ENCODE measurements at places on chromosomes 2 and 18.
A peak's percentile ranks its signal among the peaks of the same experiment; 100 is the strongest.

DNA sequence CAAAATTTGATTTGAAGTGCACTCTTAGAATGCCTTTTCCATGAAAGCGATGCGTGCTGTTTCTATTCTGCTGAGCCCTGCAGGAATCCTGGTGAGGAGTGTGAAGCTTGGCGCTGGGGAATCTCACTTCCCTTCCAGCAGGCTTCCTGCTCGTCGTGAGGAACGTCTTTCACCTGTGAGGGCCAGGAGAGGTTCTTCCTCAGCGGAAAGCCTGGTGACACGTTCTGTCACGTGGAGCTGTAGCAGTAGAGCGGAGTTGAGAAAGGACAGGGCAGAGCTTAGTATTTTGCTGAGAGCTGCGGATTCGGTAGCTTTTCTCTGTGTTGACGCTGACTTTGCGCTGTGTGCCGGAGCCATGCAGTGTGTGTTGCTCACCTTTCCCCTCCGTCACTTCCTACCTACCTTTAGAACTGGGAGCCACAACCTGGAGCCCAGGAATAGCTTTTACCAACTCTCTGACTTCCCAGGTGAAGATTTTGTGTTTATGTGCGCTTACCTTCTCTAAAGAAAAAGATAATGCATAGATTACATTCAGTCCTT is 294.8 kb downstream of the PTGR3 start:
- no peak for DNase-seq

DNA sequence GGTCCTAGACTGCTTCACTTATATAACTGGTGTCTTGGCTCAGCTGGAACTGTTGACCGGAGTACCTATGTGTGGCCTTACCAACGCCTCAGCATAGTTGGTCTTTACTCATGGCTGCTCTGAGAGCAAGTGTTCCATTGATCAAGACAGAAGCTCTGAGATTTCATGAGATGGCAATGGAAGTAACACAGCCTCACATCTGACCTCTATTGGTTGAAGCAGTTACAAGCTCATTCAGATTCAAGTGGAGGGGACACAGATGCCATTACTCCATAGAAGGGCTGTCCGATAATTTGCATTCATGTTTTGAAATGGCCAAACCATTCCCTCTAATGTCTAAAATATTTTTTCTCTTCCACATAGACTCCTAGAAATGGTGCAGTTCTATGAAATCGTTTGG is 46.4 kb upstream of the STK39 start:
- DNase-seq, result no peak

- no peak for DNase-seq
These were observed 60.8 kb downstream of the NCKAP1 start for GRCh38 chr2:182977463-182977862.

- DNase-seq, result peak; percentile 21
These were observed 90.3 kb upstream of the SESTD1 start for GRCh38 chr2:179354739-179355537.

DNA sequence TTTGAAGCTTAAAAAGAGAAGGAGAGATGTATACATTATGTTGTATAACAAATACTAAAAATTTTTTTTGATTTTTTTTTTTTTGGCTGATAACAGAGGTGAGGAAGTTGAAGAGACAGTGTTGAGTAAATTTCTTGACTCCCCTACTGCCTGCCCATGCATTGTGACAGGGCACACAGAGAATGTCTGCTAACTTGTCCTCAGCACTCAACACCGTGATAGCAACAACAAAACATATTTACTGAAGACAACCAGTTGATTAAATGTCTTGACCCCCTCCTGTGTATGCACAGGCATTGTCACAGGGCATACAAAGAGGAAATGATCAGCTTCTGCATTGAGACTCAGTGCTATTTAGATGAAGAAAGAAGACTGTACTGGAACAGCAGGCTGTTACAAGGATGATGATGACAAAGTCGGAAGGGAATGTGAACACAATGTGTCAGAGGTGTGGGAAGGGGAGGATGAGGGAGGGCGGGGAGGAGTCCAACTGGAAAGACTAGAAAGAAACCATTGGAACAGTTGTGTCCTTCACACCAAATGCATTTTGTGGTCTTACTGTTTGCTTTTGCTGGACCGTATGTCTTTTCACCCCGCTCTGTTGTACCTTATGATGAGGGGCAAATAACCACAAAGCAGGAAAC is 89.5 kb downstream of the CERS6 start:
- DNase-seq, result peak; percentile 45

DNA sequence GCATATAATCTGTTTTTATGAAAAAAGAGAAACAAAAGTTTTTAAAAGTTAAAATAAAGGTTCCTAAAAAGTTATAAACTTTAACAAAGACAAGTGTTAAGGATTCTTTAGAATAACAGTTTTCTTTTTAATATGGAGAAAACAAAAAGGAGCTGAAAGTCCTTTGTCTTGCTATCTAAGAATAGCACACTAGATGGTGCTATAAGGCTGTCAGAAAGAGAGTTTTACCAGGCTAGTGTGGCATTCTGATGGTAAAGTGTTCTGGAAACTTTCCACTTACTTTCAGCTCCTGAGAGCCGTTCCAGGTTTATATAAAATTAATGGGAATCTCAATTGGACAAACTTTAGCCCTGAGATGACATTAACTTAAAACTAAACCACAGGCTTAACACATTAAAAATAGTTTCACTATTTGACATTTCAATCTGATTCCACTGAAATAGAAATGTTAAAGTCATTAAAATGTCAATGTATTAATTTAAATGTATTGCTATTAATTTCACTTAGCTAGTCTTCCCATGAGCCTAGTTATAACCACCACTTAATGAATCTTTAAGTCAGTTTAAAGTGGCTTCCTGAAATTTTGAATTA is 3.7 kb downstream of the FBXO48 start:
- DNase-seq, result peak; percentile 64

- no peak for DNase-seq
These were observed 684.6 kb upstream of the SOX11 start for GRCh38 chr2:5007596-5007995.

- no peak for DNase-seq
These were observed 152.8 kb downstream of the B3GNT2 start for GRCh38 chr2:62348700-62349099.

DNA sequence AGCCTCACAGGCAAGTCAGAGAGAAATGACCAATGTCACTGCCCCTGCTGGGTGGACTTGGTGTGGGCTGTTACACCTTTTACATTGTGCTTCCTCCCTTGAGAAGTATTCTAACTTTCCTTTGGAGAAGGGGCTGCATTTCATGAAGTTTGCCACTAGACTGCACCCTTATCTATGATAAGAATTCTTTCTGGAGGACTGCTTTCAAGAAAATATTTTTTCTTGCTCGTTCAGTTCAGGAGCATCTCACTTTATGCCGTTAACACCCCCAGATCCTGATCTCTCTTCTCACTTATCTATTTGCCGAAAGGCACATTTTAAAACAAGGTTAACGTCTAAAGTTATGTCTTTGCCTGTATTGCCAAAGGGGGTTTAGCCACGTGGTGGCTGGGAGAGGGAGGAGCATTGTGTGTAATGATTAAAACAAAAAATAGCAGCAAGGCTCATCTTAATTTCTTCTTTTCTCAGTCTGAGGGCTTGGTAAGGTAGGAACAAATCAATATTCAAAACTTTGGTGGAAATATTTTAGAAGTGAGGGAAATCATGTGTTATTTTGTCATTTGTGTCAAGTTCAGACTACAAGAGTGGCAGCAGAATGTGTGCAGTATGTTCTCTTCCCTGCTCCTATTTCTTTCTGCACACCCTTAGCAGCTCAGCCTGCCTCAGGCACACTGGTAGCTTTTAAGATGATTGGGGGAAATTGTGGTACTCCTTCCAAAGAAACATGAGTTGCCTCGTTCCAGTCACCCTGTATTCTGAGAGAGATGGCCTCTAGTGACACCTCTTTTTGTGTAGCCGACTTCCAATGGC is 1.6 kb upstream of the IGFBP5 start:
- DNase-seq, result no peak

DNA sequence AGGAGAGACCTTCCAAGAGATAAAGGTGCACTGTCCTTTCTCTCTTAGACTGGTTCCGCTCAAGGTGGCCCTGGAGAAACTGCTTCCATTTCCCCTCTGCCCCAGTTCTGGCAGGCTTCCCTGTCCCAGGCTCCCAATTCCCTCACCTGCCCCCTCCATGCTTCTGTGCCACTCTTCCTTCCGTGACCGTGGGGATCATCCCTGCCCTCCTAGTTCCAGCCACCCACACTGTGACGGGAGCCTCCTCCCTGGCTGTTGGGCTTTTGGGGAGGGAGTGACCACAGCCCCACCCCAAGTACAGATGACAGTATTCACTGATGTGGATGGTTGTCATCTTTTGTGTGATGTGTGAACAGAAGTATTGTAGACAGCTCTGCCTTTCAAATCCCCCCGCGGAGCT is 2.8 kb downstream of the IMPA2 start:
- DNase-seq, result no peak

DNA sequence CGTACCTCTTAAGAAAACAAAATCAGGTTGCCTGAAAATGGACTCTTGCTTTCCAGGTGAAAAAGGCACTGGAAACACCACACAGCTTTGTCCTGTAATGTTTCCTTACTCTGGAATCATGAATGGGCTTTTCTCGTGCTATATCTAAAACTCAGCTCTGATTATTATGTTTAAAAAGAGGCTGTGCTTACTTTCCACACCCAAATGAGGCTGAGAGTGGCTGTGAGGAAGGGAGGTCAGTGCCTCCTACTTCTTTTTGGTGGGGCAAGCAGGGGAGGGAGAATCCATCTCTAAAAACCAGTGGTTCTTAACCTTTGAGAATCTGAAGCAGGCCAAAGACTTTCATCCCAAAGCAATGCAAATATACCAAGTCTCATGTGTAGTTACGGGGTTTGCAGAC is 148.6 kb downstream of the FAM210A start:
- DNase-seq, result no peak

DNA sequence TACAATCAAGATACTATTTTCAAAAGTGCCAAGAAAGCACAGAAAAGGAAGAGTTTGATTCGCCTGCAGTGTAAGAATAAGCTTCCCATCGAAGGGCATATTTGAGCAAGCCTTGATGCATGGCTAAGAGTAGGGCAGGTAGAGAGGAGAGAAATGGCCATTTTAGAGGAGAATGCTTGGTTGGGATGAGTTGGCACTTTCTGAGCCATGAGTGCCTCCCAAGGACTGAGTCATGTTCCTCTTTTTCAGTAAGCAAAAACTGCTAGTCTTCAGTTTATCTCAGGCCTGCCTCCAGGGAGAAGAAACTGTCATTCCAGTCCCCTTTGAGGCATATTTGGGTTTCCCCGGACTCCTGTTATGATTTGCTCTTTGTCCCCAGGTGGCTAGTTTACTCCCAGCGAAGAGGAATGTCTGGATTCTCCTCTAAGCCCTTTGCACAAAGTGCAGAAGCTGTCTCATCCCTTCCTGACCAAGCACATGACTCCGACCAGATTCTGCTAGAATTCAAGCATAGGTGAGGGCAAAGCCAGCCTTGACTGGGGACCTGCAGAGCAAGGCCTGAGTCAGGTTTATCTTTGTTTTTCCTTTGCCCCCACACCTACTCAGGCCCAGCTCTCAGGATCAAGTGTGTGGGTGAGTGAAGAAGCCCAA is 115.2 kb downstream of the TTC32 start:
- DNase-seq, result no peak

DNA sequence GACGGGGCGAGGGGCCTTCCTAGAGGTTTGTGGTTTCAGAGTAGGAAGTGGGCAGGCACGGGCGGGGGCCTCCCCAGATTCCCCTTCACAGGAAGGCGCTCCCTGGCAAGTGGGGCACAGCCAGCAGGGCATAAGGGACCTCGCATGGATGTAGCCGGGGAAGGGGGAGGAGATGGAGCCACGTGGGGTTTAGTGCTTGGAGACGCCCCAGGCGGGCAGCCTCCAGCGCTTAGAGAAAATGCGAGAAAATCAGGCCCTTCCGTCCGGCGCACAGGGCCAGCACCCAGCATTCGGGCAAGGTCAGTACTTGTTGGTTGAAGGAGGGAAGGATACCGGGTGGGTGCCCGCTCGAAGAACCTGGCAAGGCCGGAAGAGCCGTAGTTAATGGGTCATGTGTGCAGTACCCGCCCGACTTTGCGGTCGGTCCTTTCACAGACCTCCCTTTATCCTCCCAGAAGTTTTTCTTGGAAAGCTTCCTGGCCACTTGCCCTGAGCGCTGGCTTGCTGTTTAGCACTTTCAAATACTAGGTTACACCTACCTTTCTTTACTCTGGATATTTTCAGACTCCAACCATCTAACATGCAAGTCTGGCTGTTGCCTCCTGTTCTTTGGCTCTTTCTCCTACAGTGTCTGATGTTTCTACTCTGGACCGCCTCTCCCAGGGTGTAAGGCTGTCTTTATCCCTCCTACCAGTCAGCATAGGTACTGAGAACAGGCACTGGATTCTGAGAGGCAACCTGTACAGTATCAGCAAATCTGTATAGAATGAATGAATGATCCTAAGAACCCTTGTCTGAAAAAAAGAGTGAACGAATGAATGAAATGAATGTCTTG is 78.1 kb downstream of the CIB4 start:
- DNase-seq, result no peak

- no peak for DNase-seq
These were observed 94.9 kb upstream of the TTC27 start for GRCh38 chr2:32532961-32533360.

DNA sequence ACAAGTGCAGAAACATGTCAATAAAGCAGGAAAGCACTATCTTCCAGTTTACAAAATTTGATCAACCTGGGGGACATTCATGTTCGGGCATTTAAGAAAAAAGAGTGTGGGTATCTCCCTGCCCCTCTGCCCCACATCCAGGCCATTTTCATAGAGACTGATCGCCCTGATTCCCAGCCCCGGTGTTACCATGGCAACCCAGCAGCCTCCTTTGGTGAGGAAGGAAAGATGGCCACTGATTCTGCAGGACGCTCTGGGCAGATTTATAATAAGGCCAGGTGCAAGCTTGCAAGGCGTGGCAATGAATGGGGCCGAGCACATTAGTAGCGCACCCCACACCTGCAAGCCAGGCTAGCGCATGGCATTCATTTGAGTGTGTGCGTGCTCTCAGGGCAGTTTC is 36.7 kb upstream of the ARL4C start:
- DNase-seq, result no peak

GRCh38 chr18:66682855-66683322 is 79.0 kb upstream of the CDH19 start:
- no peak for DNase-seq
